ENCODE measurements at places on chromosomes 11 and 22. TPM values are rescaled to one million over a fixed set of nuclear protein-coding genes. Genes with fewer than 3 reads are reported as not detected.

- peak; percentile 57 for DNase-seq
These were observed 3.7 kb upstream of the POLD4 start for GRCh38 chr11:67356864-67357561.

GRCh38 chr11:41018224-41018623 is 441.2 kb downstream of the LRRC4C start:
- DNase-seq: no peak

DNA sequence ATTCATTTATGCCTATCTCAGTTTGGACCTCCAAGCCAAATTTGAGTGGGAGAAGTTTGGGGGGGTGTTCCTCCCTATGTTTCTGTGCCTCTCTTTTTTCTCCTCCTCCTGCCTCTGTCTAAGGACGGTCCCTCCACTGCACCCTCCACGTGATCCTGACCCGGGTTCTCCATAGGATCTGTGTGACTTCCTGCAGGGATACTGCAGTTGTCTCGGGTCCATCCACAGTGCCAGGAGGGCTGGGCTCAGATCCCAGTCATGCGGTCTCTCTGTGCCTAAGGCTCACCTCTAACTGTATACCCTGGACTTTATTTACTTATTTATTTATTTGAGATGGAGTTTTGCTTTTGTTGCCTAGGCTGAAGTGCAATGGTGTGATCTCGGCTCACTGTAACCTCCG is 1354.5 kb downstream of the BRD1 start:
- no peak for DNase-seq

GRCh38 chr11:65794570-65795510 is 8.0 kb downstream of the OVOL1 start:
- DNase-seq: no peak

- DNase-seq: no peak
These were observed 45.0 kb downstream of the PPP6R3 start for GRCh38 chr11:68505596-68505995.

- DNase-seq: peak; percentile 84
These were observed at the start of gene CCDC89 for GRCh38 chr11:85685820-85686459. TSS of gene CCDC89 (minus strand) at chr11:85686195. CDS start at chr11:85686130, 65 bp downstream.

DNA sequence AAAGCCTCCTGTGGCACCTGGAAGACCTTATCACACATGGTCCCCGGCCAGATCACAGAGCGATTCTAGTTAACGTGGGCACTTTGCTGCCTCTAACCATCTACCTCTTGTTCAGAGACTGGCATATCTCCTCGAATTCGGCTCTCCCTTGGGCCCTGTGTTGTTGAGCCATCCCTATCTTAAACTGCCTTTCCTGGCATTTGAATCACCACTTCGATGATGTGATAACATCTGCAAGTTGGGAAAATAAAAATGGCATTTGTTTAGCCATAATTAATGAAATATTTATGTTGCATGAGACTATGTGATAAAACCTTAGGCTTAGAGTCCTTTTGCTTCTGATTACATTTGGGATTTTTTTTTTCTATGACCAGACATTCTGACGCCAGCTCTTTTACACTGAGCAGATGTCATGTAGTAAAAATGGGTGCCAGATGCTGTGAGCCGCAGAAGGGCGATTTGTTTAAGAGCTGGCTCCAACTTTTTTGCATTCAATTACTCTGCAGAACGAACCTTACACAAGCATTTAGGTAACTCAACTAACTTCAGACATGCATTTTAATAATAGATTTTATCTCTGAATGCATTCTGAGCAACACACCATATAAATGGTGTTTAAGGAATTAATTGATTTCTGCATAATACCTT is 58.5 kb upstream of the PARVA start:
- DNase-seq: no peak

DNA sequence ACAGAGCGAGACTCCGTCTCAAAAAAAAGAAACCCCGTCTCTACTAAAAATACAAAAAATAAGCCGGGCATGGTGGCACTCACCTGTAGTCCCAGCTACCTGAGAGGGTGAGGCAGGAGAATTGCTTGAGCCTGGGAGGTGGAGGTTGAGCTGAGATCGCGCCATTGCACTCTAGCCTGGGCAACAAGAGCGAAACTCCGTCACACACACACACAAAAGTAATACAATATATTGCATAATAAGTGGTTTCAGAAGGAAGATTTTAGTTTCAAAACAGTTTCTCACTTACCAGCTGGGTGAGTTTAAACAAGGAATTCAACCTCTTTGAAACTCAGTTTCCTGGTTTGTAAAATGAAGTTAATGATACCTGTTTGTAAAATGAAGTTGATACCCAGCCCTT is 32.7 kb upstream of the HTR3A start:
- no peak for DNase-seq

DNA sequence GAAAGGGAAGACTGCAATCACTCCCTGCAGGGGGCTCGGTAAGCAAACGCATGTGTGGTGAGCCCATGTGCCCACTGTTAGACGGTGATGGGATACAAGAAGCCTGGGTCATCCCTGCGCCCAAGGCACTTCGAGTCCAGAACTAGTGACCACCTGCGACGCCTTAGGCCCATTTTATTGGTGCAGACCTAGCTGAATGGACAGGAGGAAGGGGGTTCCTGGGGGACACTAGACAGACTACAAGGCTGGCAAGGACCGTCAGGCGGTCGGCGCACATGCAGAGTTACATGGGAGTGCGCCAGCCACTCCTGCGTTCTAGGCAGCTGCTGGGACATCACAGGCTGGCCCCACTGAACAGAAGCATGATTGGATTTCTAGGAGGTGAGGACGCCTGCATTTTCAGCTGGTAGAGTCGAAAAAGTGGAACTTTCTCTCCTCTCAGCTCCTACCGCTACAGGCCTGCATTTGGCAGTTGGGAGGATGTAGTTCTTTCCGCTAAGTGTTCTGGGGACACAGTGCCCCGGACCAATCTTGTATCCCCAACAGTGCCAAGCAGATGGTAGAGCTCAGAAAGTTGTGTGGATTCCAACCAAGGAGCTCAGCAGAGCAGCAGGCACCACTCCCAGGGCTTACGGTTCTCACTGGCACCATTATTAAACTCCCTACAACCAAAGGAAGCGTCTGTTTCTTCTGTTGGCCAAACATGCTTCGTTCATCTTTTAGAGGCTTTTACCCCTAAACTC is 35.7 kb downstream of the BID start:
- DNase-seq: no peak

- no peak for DNase-seq
These were observed 43.5 kb downstream of the GGTLC2 start for GRCh38 chr22:22687638-22688500.

- no peak for DNase-seq
These were observed 302.0 kb downstream of the ETS1 start for GRCh38 chr11:128285321-128285720.

DNA sequence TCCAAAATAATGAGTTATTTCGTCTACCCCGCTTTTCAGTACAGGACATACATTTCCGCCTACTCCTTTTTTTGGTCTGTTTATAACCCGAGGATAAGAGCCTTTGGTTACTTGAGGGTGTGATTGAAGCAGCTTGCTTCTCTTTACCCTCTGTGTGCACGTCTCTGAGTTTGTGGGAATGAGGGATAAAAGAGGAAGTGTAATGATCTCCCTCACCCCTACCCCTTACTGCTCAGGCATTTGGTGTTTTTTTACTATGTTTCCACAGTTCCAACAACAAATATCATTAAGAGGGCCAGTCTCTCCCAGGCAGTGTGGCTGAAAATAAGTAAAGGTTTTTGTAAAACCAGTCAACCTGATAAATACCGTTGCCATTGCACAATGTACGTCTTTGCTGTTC is 83.2 kb upstream of the GAL start:
- DNase-seq: no peak

Gene BRMS1
- 14.7 TPM for total RNA-seq

Gene PGR
- total RNA-seq: 8.2 TPM

All from left ventricle myocardium superior (tissue), 1 donor.